Foreskin keratinocyte (primary cell): ENCODE measurements at places on chromosomes 11 and 22.

- DNase-seq = peak; percentile 39
These were observed 95.3 kb upstream of the FGF3 start for GRCh38 chr11:69914286-69915150.

- no peak for DNase-seq
These were observed 745 bp downstream of the NCAM1 start for GRCh38 chr11:112961751-112962578.

DNA sequence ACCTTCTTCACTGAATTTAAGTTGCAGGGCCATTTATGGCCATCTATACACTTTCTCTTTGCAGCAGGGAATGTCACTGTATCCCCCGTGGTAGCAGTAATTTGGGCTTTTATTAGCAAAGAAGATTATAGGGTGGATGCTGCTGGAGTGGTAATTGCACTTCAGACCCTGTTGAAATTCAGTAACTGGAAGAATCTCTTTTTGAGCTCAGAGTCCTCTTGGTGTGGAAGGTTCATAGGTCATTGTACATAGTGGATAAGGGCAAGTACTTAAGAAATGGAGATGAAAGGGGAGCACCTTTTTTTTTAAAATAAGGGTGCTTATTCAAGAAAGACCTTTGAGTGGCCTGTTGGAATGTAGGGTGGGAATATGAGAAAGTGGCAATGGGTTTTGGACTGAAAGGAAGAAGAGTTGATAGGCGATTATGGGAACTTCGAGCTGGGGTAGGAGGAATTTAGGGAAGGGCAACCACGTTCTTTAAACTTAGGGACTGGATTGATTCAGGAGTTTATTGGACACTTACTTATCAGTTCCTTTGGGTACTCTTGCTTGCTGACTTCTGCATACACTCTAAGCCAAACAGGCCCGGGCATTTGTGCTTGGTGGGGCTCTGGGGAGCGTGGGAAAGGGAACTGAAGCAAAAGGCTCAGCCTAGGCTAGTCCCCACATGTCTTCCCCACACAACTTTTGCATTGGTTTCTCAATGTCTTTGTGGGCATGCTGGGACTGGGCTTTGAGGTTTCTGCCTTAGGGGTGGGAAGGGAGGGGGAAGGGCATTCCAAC is 26.5 kb downstream of the CTNND1 start:
- peak; percentile 92 for DNase-seq

- DNase-seq = no peak
These were observed 139.7 kb downstream of the BRD1 start for GRCh38 chr22:49687786-49688515.

DNA sequence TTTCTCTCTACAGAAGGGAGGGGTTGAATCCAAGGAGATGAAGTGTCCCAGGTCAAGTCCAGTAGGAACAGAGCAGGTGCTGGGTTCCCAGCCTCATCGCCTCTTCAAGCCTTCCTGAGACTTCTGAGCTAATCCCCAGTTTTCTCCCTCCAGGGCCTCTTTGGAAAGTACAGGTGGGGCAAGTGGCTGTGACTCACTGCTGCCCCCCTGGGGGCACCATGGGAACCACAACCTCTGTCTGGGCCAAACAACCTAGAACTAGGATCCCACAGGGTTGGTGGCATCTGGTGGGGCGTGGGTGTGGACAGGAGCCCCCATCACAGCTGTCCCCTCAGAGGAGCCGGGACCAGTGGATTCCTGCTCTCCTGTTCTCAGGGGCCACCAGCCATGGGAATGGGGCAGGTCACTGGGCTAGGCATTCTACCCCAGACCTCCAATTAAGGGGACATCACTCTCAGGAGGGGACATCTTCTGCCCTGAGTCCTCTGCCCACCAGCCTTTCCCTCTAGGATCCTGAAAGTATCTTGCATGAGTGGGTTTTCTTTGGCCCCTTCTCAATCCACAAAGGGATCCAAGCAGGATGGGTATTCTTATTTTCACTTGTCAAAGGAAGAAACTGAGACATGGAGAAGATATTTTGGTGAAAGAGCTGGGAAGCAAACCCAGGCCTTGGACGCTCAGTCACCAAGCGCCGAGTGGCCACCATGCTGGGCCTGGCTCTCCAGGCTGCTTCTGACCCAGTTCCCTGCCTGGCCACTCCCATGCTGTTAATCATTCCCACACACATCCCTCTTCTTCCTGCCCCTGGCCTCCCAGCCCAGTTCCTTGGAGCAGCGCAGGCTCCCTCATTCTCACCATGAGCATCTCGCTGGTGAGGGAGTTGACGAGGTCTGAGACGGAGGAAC is 23.8 kb downstream of the LRRC10B start:
- no peak for DNase-seq

DNA sequence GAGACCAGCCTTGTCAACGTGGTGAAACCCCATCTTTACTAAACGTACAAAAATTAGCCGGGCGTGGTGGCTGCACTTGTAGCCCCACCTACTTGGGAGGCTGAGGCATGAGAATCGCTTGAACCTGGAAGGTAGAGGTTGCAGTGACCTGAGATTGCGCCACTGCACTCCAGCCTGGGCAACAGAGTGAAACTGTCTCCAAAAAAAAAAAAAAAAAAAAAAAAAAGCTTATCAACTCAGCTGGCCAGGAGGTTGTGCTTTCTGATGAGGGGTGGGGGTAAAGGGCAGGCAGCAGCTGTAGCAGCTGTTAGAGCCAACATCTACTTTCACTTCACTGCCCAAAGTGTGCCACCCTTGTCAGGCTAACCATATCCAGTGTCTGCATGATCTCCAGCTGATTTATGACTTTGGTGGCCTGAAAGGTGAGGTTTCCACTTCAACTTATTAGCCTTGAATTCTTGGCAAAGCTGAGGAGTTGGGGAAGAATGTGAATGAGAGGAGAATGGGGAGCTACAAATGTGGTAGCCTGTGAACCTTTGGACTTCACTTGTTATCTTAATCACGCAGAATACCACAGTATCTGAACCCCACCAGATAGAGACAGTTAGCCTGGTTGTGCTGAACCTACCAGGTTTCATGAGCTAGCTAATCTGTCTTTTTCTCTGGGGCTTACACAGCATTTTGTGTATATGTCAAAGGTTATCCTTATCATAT is 19.6 kb downstream of the RNF121 start:
- DNase-seq = no peak

DNA sequence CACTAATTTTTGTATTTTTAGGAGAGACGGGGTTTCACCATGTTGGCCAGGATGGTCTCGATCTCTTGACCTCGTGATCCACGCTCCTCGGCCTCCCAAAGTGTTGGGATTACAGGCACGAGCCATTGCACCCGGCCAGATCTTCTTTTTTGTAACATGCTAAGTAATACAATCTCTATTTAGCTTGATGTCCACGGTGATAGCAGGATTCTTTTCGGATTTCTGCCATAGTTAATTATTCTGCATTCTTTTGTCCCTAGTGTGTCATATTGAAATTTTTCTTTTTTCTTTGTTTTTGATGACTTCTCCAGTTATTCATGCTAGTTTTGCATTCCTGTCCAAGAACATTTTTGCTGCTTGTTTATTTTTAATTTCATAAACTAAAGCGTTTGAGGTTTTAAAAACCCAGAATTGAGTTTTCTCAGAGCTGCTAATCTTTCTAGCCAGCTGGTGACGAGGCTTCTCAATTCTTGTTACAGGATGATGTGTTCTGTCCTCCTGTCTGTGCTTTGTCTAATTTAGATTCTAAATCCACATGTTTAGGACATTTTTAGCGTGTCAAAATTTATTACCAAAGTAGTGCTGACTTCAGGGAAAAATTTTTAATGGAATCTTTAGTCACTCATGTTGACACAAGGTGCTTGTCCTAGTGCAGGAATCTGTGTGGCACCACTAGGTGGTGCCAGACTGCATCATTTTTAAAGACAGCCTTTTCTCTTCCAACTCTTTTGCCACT is 21.8 kb downstream of the NF2 start:
- peak; percentile 69 for DNase-seq

- peak; percentile 55 for DNase-seq
These were observed 133.9 kb downstream of the FANCF start for GRCh38 chr11:22491555-22492225.

- no peak for DNase-seq
These were observed 43.6 kb downstream of the PPARA start for GRCh38 chr22:46193898-46194310.

- DNase-seq = no peak
These were observed 94.9 kb downstream of the ZBTB16 start for GRCh38 chr11:114154271-114155047.

- DNase-seq = no peak
These were observed 785 bp upstream of the SUSD2 start for GRCh38 chr22:24180316-24181087.

DNA sequence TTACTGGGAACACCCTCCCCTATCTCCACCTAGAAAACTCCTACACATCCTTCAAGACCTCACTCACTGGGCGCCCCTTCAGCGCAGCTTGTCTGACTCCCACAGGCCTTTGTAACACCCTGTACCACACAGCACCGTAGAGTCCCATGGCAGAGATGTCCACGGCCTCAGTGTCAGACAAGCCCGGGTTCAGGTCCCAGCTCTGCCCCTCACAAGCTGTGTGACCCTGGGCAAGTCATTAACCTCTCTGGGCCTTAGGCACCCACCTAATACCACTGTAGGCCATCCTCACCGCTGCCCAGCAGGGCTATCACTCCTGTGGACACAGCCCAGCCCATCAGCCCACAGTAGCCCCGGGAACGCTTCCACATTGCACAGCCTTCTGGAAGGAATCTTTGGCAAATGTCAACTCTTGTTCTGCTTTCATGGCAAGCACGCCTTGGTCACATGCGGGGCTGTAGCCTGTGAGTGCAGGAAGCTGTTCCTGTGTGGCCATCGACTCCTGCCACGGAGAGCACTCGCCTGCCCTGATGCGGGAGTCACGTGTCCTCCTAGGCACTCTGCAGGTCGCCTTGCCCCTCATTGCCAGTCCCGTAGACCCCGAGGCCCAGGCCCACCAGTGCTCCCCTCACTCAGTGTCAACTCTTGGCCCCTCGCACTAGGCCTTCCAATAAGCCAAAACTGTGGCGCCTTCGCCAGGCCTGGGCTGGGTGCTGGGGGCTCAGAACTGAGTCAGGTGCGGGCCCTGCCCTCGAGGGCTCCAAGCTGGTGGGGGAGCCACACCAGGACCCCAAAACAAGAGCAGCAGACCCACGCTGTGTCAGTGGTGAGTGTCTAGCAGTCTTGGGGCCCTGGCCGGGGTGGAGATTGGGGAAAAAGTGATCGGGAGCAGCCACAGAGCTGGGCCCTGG is 32.9 kb upstream of the RFPL3 start:
- no peak for DNase-seq

DNA sequence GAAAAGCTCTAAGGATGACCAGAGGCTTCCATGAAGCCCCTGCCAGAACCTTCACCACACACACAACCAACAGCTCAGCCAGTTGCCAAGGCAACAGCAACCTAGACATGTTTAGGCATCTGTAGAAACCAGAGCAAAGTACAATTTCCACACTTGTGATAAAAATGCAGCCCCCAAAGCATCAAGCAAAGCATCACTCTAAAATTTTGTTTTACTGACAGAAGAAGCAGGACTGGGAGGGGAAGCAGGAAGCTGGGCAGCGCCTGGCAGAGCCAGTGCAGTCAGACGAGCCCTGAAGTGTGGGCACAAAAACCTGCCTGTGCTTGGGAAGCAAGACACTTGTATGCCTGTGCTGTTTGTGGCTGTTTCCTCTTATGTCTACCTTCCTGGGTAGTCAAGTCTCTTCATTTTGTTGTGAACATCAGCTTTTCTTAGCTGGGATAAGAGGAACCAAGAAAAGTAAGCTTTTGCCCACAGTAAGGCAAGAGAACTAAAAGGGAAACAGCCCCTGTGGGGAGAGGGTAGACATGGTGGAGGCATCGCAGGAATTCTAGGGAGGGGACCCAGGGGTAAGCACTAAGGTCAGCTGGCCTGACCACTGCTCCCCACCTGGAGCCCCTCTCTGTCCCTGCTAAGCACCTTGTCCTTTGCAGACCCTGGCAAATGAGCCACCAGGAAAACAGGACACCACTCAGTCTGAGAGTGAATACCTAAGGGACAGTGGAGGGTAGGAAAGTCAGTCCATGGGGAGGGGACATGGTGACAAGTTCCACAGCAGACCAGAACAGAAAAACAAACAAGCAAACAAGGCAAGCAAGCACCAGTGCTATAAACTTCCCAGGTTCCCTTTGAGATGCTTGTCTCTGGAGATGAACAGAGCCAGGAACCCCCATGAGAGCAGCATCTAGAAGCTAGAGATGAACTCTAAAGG is 13.4 kb downstream of the PACSIN2 start:
- DNase-seq = no peak

- DNase-seq = no peak
These were observed 58.5 kb downstream of the GAB4 start for GRCh38 chr22:16949561-16949960.

DNA sequence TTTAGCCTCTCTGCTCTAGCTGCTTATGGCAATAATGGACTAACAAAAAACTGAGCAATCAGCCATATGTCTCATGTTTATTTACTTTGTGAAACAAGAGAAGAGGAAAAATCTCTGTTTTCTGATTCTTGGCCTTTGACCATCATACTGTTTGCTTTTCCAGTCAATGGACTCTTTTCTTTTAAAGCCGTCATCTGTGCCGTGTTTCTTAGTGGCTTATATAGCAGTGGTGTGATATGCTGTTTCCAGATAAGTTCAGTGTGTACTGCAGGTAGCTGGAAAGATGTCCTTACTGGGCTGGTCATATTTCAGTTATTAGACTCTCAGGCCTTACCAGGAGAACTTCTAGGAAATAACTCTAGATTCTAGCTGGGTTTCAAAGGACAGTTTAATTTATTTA is 33.6 kb upstream of the TECTA start:
- no peak for DNase-seq

- DNase-seq = no peak
These were observed 35.2 kb upstream of the EXPH5 start for GRCh38 chr11:108628812-108629211.

DNA sequence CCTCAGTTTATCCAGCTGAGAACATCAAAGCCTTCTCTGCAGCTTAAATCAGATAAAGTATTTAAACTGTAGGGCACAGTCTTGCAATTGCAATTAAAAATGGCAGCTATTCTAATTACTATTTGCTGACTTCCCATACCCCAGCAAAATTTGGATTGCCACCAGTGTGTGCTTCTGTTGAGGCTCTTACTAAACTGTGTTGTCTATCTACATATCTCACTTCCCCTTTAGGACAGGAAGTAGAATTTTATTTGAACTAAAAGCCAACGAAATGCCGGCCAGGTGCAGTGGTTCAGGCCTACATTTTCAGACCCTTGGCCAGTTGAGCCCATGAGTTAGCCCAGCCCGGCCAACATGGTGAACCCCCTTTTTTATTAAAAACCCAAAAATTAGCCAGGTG is 7.1 kb downstream of the SAA4 start:
- no peak for DNase-seq
